ENCODE measurements at places on chromosomes 16 and 17.
A peak's percentile ranks its signal among the peaks of the same experiment; 100 is the strongest.

GRCh38 chr16:87382023-87382785, 1.4 kb downstream of the FBXO31 start:
- DNase-seq, result no peak

DNA sequence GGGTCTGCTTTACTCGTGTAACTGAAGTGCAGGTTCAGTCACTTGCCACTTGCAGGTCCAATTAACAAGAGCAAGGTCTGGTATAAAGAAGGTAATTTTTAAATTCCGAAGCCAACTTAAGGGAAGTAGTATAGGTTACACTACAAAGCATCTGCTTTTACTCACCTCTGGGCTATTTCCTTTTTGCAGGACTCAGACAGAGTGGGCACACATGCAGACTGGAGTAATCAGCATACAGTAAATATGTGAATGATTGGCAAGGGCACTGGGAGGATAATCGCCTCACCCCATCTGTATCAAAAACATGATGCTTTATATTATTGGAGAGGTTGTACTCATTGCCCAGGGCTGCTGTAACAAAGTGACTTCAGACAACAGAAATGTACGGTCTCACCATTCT, 160.1 kb upstream of the CDH5 start:
- DNase-seq, result no peak

- DNase-seq, result no peak
These were observed 277.7 kb downstream of the UTP18 start for GRCh38 chr17:51537996-51538550.

GRCh38 chr17:48486557-48486956, 44.3 kb downstream of the HOXB1 start:
- DNase-seq, result peak; percentile 94

- DNase-seq, result no peak
These were observed 99.7 kb upstream of the RBL2 start for GRCh38 chr16:53334581-53334980.

GRCh38 chr16:28067604-28068379, 4.3 kb upstream of the GSG1L start:
- DNase-seq, result peak; percentile 60

- DNase-seq, result peak; percentile 56
These were observed 107.6 kb downstream of the ZNF423 start for GRCh38 chr16:49748322-49748721.

GRCh38 chr16:76882105-76882504, 308.9 kb upstream of the MON1B start:
- DNase-seq, result no peak

DNA sequence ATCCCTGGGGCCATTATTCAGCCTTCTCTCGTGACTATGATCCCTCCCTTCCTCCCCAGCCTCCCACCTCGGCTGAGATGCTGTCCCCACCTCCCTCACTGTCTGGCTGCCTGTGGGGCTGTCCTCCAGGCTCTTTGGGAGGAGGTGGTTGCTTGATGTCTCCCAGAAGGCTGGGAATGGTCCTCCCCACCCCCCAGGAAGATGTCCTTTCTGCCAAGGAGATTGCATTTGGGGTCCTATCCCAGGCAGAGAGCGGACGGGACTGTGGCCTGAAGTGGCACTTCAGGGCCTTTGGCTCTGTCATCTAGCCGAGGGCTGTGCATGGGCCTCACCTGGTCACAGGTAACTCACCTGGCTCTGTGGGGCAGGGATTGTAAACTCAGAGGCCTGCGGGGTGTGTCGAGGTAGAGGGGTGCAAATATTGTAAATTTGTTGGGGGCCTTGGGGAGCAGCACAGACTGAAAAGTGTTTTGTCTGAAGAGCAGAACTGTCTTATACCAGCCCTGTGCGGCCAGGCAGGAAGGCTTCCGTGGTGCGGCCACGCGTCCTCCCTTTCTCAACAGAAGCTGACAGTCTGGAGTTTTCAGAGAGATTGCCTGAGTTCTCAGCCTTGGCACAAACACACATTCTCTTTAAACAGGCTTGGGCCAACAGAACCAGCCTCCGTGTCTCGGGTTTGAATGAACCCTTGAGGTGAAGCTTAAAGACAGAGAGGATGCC, 177.9 kb downstream of the SEC14L1 start:
- peak; percentile 44 for DNase-seq

DNA sequence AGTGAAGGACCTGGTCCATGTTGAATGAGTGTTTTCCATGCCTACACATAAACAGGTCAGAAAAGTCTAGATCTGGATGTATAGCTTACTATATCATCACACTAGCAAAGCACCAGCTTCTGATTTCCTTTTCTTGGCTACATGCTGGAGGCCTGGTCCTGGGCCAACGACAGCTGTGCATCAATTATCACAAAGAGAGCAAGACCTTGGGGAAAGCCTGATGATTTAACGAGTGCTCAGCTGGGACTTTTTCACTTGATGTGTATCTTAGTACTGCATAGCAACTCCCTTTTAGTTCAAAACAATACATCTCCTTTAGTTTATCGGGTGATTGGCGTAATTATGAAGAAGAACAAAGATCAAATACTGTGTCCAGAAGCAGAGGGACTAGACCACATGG, 358.2 kb downstream of the KIF2B start:
- no peak for DNase-seq

GRCh38 chr16:81601008-81601428, 156.4 kb downstream of the CMIP start:
- peak; percentile 52 for DNase-seq

DNA sequence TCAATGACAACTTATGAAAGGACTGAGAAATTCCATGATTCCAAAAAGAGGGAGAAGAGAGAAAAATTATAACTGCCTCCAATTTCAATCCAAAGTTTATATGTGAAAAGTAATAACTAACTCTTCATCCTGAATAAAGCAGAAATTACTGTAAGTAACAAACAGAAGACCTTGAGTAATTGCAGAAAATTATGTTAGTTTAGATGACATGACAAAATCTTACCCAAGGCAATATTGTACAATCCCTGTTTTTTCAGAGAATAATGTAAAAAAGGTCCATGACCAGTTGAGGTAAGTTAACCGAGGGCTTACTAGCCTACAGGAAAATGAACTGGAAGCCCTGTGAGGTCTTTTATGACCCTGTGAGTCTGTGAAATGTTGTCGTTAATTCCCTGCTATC, 949.5 kb upstream of the SOX9 start:
- DNase-seq, result no peak

GRCh38 chr17:28720247-28720996, 637 bp downstream of the RPL23A start:
- DNase-seq, result no peak

- no peak for DNase-seq
These were observed 116.8 kb downstream of the ANKRD11 start for GRCh38 chr16:89373355-89374110.
